Stimulated activated CD4-positive, alpha-beta T cell treated with anti-CD3 and anti-CD28 coated beads, Interleukin-1b, Interleukin-23, amount 100 ng/mL, for 24 hours (primary cell): ENCODE measurements at places on chromosomes 12 and 14.

DNA sequence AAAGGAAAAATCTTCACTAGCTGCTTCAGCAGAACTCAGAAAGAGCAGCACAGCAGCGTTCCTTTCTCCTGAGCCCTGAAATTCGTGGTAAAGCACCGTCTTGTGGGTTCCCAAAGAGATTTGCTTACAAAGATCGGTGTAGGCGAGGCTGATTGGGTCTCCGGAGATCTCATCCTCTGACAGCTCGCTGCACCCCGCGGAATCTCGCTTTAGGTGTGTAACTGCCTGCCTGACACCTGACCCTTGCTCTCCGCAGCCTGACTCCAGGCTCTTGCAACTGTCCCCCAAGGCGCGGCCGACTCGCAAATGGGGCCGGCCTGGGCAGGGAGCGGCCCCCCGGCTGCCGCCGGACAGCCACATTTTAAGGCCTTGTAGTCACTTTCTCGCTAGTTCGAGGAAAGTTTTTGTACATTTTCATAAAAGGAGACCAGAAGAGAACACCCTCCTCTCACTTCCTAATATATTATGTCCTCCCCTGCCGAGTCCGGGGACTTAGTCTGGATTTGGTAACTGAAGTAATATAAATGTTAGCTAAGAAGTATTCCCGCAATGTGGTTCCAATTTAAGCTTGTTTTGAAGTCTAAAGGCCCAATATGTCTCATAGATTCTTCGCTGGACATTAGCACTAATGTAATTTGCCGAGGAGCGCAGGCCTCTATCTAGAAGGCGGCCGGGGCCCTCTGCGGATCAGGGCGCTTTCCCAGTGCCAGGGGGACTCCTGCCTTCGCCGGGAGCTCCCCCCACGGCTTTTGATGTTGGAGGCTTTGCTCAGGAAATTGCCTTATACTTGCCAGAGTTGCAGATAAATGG lies 177.3 kb upstream of the CDKN3 start:
- DNase-seq: no peak

GRCh38 chr14:61025251-61026223 lies 44.5 kb downstream of the SLC38A6 start:
- DNase-seq: peak; percentile 27

- DNase-seq: no peak
These were observed 9.8 kb downstream of the APPL2 start for GRCh38 chr12:105226219-105226618.

DNA sequence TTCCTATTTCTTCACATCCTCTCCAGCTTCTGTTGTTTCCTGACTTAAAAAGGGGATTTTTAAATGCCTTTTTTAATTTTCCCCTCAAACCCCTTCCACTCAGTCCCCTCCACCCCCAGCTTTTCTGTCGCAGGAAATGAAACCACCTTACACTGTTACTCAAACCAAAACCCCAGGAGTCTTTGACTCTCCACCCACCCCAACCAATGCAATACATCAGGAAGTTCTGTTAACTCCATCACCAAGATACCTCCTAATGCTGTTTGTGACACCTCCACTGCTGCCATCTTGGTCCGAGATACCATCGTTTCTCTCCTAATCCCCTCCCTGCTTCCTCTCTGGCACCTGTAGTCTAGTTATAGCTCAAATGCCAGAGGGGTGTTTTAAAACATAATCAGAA lies 25.4 kb upstream of the CPM start:
- DNase-seq: peak; percentile 15

- no peak for DNase-seq
These were observed 123.3 kb downstream of the RFLNA start for GRCh38 chr12:124418156-124418555.

DNA sequence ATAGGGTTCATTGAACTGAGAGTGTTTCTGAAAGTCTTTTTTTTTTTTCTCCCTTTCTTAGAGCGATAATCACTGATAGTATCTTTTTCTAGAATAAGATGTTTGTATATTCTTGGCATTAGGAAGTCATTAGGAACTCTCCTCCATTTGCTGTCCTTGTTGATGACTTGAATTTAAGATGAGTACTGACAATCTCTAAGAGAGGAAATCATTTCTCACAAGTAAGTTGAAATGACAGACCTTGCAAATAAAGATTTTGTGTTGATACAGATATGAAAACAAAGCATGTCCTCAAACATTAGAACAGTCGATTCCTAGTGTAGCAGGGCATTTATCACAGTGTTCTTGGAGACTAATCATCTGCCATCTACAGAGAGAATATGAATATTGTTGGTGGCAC lies 458.4 kb upstream of the SYT1 start:
- no peak for DNase-seq

- no peak for DNase-seq
These were observed 185.1 kb downstream of the DACT1 start for GRCh38 chr14:58822856-58823255.

GRCh38 chr12:57063991-57064685 lies 14.2 kb upstream of the MYO1A start:
- peak; percentile 23 for DNase-seq

DNA sequence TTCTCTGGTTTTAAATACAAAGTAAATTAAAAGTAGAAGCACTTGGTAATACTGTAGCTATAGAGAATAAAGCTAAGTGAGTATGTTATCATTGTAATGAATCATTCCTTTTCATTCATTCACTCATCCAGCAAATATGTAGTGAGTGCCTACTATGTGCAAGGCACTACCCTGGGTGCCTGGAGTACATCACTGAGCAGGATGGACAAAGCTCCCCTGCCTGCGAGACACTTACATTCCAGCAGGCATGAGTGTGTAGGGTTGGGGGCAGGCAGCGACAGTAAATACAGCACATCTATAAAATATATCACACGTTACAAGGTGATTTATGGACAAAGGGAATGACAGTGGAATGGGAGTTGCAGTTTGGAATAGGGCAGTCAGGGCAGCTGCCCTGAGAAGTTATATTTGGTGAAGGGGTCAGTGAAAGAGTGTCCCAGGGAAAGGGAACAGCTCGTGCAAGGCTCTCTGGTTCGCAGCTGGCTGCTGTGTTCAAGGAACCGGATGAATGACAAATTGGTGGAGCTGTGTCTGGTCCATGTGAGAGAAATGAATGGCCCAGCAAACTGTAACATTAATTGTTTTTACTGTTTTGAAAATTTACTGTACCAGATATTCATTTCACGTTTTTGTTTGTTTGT lies 159.6 kb downstream of the CRADD start:
- no peak for DNase-seq

GRCh38 chr12:131351319-131352028 lies 359.4 kb upstream of the SFSWAP start:
- no peak for DNase-seq

GRCh38 chr14:96383445-96383844 lies 8.5 kb upstream of the AK7 start:
- DNase-seq: no peak

GRCh38 chr14:51093371-51094281 lies 1.3 kb downstream of the TRIM9 start:
- DNase-seq: peak; percentile 36

GRCh38 chr12:73726881-73727280 lies 810.8 kb upstream of the ATXN7L3B start:
- DNase-seq: no peak

- no peak for DNase-seq
These were observed 131.9 kb downstream of the CEP128 start for GRCh38 chr14:80809663-80810062.

DNA sequence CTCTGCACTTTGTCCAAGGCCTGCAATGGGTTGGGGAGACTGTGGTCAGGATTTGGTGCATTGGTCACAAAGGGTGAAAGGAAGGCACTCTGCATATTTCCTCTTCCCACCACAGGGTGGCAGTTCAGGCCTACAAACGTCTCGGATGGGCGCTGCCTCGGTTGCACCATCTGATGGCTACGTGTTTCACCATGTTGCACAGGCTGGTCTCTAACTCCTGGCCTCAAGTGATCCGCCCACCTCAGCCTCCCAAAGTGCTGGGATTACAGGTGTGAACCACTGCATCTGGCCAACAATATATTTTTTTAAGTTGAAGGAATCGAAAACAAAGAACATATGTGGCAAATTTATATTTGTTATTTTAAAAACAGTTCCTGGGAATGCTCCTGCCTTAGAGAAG lies 35.1 kb downstream of the TMBIM6 start:
- no peak for DNase-seq

GRCh38 chr12:127334912-127335644 lies 931.9 kb upstream of the TMEM132C start:
- DNase-seq: no peak

DNA sequence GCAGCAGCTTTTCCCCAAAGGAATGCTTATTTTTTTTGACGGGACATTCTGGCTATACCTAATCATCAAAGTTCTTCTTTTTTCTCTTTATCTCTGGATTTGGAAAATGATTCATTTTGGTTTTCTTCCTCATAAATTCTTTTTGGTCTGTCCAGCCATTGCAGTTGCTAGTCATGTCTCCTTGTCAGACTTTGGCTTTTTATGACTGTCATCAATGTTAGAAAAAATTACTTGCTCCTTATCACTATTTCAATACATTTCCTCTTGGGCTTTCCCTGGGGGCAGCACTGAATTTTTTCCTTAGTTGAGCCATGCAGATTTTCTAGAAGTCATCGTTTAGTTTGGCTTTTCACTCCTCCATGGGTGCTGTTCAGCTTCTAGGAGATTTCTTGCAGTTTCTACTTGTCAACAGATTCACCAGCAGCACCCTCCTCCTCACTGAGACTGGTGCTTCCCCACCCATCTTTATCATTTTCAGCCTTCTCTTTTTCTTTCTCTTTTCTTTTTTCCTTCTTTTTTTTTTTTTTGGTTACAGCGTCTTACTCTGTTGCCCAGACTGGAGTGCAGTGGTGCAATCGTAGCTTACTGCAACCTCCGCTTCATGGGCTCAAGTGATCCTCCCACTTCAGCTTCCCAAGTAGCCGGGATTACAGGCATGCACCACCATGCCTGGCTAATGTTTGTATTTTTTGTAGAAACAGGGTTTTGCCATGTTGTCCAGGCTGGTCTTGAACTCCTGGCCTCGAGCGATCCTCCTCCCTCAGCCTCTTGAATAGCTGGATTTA lies 5.2 kb downstream of the ADIPOR2 start:
- no peak for DNase-seq

DNA sequence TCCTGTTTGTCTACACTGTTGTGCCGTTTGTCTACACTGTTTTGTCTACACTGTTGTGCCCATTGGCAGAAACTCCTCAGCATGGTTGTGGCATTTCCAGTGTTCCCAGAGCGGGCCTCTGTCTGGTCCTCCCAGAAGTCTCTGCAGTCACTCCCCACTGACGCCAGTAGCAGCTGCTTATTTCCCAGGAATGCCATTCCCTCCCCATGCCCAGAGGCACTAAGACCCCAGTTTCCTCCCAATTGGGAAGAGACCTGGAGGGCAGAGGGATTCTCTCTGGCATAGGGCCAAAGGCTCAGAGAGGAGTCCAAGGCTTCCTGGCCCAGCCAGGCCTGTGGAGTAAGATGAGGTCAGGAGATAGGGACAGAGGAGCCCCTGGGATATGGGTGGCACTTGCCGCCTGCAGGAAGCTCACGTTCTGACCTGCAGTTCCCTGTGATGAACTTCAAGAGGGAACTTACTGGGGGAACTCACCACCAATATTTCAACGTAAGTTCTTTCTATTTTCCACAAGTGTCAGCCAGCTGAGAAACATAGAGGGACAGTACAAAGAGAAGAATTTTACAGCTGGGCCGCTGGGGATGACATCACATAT lies 69.1 kb downstream of the TNFAIP2 start:
- DNase-seq: no peak

DNA sequence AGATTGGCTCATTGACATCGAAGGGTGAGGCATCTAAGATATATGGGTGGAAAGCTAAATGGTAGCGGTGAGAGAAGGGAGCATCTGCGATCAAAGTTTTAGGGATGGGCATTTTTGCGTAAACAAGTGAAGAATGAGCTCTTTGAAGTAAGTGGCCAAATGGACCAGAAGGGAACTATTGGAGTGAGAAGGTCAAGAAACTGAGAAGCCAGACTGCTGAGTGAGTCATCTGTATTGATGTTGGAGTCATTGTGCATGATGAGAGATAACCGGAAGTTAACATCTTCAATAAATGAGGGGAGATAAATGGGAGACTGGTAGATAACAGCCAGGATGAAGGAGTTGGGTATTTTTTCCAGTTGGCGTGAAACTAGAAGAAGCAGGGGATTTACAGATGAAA lies 271.9 kb upstream of the PDE3A start:
- no peak for DNase-seq

DNA sequence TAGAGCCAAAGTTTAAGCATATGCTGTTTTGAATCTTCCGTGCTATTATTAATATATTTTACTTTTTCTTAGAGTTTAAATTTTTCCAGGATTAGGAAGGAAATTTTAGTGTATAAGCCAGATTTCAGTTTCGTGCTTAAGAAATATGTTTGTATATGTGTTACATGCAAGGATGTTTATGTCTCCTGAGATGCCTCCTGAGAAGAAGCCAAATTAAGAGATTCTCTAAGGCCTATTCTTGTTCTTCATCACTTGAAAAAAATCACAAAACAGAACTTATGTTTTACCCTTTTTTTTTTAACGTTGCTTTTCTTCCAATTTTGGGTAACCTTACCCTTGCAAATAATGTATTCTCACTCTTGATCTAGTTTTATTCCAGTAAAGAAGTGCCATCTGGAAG lies 412.7 kb downstream of the TMTC2 start:
- DNase-seq: no peak

DNA sequence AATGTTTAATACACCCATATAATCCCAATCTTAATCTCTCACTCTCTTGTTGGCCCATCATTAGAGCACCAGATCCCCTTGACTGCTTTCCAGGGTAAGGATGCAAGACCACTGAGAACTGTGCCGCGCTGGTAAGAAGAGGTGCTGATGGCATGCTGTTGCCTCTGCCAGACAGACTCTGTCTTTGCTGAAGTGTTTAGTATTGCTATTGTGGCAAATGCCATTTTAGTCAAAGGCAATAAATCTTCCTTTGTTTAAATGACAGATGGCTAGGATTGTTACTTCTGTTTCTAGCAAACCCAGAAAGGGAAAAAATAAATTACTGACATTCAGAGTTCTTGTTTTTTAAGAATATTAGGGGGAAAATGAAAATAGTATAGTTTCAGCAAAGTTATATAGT lies 152.3 kb downstream of the MON2 start:
- no peak for DNase-seq

- DNase-seq: peak; percentile 22
These were observed 13.3 kb downstream of the SLC15A4 start for GRCh38 chr12:128810182-128811127.

- no peak for DNase-seq
These were observed 105.9 kb downstream of the SINHCAF start for GRCh38 chr12:31220061-31220460.

- no peak for DNase-seq
These were observed 254.9 kb upstream of the TMEM132C start for GRCh38 chr12:128012110-128012509.

DNA sequence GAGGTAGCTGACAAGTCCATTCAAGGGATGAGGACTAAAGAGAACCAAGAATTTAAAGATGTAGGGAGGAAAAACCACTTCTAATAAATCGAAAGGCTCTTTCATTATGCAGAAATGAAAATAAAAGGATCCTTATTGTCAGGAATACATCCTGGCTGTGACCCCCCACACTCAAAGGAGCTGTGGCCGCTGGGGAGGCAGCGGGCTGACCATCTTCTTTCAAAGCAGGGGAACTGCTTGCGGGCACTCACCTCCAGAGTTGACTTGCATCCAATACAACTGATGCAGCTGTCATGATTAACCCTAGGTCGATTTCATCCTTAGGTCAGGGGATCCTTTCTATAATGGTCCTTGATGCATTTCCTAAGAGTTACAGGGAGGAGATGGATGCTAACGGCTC lies 35.3 kb downstream of the TRAFD1 start:
- DNase-seq: no peak

- DNase-seq: no peak
These were observed 1.8 kb upstream of the TCP11L2 start for GRCh38 chr12:106300761-106301160.

- DNase-seq: no peak
These were observed 134.4 kb upstream of the GRIP1 start for GRCh38 chr12:66813137-66813892.

GRCh38 chr14:28769276-28769880 lies 2.8 kb downstream of the FOXG1 start:
- no peak for DNase-seq
